DMS79 (cell line): ENCODE measurements at places on chromosomes 11 and 22.

GRCh38 chr22:22683668-22684361 lies 39.4 kb downstream of the GGTLC2 start:
- DNase-seq, result no peak

DNA sequence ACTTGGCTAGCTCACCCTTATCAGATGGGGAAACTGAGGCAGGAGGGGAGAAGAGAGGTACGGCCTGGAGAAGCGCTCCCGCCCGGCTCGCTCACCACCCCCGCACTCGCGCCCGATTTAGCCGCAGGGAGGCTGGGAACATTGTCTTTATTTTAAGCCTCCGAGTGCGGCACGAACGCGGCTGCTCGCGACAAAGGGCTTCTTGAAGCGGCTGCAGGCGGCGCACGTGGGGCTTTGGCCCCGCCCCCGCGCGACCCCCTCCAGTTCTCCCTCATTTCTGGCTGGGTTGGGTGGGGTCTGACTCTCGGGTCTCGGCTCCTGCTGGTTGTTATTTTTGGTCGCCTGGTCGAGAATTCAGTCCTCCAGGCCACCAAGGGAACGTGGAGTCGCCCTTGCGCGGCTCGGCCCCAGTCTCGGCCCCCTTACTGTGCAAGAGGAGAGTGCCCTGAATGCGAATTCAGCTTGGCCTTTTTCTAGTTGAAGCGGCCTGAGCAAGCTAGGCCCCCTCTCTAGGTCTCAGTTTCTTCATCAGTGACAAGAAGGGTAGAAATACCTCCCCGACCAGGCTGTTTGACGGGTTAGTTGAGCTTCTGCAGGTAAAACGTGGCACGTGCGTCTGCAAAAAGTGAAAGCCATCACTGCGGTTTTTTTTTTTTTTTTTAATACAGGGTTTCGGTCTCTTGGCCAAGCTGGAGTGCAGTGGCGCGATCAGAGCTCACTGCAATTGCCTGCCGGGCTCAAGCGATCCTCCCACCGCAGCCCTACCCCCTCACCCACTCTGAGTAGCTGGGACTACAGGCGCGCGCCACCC lies 2.6 kb upstream of the CHRM1 start:
- peak; percentile 24 for DNase-seq

DNA sequence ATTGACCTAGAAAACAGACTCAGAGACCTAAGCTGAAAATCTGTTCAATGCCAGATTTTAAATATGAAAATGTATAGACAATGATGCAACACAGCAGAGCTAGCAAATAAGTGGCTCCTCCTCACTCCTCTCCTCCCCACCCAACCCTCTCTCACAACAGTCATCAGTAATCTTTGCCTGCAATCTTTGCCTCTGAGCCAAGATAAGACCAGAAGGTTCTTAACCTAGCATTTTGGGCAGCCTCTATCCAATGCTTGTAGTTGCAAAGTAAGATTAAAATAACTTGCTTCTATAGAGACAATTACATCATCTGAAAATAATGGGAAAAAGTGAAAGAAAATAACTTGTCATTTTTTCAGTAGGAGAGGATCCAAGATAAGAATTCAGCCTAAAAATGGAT lies 117.3 kb downstream of the PARVA start:
- DNase-seq, result no peak

DNA sequence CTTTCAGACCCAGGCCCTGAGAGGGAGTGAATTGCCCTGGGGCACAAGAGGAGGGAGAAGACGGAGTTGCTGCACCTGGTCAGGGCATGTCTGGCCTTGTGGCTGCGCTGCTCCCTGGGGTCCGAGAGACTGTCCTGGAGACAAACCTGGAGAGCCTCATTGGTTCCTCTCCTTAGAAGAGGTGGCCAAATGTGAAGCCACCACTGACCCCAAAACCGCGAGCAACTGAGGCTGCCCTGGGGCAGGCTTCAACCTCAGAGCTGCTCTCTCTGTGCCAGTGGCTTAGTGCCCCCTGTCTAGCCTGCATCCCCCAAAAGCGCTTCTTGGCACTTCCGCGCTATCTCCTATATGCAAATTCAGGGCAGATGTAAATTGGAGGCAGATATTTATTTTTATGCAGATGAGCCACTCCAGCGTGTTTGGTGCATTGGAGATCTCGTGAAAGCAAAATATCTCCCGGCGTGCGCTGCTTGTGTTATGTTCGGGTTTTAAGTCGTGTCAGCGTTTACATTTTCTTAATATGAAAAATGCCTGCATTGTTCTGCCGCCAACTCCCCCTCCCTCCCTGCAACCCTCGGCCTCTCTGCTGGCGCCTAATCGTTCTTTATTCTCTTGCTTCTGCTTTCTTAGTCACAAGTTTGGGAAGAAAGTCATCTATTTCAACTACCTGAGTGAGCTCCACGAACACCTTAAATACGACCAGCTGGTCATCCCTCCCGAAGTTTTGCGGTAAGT lies 69.5 kb downstream of the ARHGAP8 start:
- no peak for DNase-seq

- no peak for DNase-seq
Observed at GRCh38 chr22:23786261-23786710, 480 bp upstream of the SMARCB1 start.

DNA sequence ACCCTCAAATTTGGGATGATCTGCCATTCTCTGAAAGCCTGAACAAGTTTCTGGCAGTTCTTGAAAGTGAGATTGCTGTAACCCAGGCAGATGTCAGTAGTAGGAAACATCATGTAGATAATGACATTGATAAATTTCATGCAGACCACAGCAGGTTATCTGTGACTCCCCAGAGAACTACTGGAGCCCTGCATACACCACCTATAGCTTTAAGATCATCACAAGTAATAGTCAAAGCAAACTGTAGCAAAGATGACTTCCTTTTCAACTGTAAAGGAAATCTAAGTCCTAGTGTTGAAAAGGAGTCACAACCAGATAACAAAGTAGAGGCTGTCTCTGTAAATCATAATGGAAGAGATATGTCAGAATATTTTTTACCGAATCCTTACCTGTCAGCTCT lies 31.0 kb downstream of the DDIAS start:
- DNase-seq, result no peak

- no peak for DNase-seq
Observed at GRCh38 chr11:2780850-2781407, 81.1 kb upstream of the KCNQ1OT1 start.

- no peak for DNase-seq
Observed at GRCh38 chr11:47442514-47442913, 6.4 kb downstream of the RAPSN start.

- no peak for DNase-seq
Observed at GRCh38 chr22:50720301-50721256, 17.4 kb upstream of the ACR start.

DNA sequence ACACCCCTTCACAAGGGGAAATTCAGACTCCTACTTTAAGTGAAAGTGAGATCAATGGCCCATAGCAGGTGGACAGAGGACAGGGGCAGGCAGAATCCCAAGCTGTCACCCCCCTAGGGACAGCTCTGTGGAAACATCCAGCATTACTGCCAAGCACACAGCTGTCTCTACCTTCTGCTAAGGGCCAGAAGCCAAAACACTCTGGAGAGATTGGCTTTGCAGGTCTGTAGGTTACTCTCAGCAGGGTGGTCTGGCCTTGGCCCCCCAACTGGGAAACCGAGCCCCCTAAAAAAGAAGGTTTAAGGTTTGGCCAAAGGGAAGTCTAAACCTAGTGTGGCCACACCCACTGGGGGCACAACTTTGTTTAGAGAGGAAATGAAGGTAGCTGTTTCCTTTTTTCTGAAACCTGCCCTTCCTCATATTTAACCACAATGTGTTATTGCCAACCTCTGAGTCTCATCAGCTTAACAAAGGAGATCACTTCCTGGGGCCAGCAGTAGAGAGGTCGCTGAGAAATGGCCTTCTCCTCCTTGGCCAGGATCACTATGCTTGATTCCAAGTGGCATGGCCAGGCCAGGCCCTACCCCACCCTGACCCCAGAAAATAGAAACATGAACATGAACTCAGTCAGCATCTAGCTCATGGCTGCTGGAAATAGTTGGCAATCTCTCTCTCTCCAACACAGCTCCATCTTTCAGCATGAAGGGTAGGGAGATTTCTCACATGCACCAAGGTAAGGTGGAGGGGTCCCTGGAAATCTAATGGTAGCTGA lies 25.9 kb upstream of the SCARF2 start:
- no peak for DNase-seq

GRCh38 chr11:96254087-96254486 lies 88.9 kb downstream of the MAML2 start:
- no peak for DNase-seq

GRCh38 chr11:93850594-93851018 lies at the start of gene VSTM5:
Gene VSTM5, minus strand, starts transcription at chr11:93850618. Its CDS starts 116 bp downstream, at chr11:93850502.
- DNase-seq, result no peak

DNA sequence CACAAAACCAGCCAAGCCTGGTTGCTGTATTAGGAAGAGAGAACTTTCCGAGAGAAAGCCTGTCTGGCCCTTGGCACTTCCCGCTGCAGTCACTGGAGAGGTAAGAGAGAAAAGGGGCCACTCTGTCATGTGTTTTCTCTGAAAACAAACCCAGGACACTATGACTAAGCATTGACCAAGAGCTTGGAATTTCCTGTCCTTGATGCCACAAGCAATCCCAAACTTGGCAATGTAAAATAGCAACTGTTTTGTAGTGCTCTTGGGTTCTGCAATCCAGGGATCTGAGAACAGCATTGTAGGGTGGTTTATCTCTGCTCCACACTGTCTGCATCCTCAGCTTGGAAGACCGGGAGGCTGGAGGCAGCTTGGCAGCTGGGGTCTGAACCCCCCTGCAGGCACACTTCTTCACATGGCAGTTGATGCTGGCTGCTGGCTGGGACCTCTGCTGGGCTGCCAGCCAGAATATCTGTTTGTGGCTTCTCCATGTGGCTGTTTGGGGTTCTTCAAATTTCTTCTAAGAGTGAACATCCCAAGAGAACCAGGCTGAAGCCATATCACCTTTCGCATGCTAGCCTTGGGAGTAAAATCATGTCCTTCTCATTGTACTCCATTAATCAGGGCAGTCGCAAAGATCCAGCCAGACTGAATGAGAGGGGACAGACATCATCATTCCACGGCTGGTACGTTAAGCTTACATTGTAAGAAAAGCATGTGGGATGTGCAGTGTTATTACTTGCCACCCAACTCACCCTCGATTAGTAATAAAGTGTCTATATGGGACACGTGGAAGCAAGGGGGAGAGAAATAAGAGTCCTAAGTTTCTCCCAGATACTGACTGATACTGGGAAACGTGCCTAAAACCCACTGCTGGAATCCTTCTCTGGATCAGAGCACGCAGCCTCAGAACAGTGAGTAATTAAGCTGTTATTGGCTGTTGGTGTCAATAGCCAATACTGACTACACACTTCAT lies 537.4 kb upstream of the B3GAT1 start:
- DNase-seq, result peak; percentile 78

GRCh38 chr11:30422447-30423278 lies 99.8 kb downstream of the ARL14EP start:
- DNase-seq, result no peak

DNA sequence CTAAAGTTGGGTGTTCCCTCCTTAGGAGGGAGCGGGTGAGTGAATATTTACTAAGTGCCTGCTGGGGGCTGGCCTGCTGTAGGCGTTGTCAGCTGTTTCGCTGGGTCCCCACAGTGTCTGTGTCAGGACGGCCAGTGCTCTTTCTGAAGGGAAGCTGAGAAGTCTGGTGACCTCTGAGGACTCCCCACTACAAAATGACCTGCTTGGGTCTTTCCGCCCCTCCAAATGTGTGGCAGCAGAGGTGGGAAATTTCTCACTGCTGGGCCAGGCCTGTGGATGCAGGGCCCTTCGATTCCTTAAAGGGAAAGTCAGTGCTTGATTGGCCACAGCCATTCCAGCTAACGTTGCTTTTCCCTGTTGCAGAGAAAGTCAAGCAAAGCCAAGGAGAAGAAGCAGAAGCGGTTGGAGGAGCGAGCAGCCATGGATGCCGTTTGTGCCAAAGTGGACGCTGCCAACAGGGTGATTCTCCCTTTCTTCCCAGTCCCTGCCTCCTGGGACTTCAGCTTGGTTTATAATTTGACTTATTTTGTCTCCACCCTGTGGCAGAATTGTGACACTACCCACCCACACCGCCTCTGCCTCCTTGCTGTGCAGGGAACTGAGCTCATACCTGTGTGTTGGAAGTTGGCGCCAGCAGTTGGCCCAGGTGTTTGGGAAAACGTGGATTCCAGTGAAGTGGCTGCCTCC lies 6.8 kb downstream of the NAA40 start:
- DNase-seq, result peak; percentile 35

- DNase-seq, result no peak
Observed at GRCh38 chr11:98589967-98590366, 430.8 kb upstream of the CNTN5 start.

DNA sequence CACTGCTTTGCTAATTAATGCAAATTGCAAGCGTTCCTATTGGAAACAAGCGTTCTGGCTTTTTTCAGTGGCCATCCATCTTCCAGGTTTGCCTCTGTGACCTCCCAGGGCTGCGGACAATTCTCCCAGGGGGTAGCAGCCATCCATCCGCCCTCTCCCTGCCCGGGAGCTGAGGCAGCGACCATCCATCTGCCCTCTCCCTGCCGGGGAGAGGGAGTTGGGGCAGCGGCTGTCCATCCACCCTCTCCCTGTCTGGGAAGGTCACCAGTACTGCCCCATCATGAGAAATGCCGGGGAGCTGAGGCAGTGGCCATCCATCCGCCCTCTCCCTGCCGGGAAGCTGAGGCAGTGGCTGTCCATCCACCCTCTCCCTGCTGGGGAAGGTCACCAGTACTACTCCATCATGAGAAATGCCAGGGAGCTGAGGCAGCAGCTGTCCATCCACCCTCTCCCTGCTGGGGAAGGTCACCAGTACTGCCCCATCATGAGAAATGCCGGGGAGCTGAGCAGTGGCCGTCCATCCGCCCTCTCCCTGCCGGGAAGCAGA lies 394.7 kb downstream of the BRD1 start:
- no peak for DNase-seq

DNA sequence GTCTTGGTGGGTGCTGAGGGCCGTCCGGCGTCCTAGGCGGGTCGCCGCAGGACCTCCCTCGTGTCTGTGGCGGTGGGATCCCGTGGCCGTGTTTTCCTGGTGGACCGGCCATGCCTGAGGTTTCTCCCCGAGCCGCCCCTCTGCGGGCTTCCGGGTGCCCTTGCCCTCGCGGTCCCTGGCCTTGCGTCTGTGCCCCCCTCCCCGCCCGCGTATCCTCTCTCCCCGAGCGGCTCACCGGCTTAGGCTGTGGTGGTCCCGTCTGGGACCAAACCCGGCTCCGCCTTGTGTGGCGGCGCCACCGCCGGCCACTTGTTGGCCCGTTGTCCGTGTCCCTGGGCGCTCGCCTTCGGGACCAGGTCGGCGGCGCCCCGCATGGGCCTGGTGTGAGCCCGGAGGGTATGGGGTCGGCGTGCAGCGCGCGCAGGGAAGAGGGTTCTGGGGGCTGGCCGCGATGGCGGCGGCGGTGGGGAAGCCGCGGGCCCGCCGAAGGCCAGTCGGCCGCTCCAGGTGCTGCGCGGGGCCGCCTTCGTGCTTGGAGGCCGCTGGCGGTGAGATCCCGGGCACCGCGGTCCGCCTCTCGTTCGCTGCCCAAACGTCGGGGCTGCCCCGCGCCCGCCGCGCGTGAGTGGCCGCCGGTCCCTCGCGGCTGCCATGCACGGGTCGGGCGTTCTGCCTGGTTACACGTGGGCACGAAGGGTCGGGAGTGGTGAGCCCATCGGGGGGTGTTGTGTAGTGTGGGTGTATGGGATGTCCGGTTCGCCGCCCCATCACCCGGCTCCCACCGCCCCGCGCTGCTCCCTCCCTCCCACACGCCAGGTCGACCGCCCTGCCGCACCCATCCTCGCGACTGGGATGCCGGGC lies 3899.1 kb upstream of the OR11H1 start:
- DNase-seq, result no peak
